ENCODE measurements at places on chromosomes 2 and 18. TPM values are rescaled to one million over a fixed set of nuclear protein-coding genes. Genes with fewer than 3 reads are reported as not detected.

PLEKHB2 gene
- 204 TPM for total RNA-seq

GRCh38 chr2:173048897-173049661 is 26.6 kb upstream of the MAP3K20 start:
- peak; percentile 99 for DNase-seq

ALKAL2 gene
- total RNA-seq = not detected

GREB1L gene
- total RNA-seq = 0.90 TPM

SCN9A gene
- 14.0 TPM for total RNA-seq

- DNase-seq = no peak
Measured at GRCh38 chr2:140023291-140023690, 1243.1 kb upstream of the NXPH2 start.

DNA sequence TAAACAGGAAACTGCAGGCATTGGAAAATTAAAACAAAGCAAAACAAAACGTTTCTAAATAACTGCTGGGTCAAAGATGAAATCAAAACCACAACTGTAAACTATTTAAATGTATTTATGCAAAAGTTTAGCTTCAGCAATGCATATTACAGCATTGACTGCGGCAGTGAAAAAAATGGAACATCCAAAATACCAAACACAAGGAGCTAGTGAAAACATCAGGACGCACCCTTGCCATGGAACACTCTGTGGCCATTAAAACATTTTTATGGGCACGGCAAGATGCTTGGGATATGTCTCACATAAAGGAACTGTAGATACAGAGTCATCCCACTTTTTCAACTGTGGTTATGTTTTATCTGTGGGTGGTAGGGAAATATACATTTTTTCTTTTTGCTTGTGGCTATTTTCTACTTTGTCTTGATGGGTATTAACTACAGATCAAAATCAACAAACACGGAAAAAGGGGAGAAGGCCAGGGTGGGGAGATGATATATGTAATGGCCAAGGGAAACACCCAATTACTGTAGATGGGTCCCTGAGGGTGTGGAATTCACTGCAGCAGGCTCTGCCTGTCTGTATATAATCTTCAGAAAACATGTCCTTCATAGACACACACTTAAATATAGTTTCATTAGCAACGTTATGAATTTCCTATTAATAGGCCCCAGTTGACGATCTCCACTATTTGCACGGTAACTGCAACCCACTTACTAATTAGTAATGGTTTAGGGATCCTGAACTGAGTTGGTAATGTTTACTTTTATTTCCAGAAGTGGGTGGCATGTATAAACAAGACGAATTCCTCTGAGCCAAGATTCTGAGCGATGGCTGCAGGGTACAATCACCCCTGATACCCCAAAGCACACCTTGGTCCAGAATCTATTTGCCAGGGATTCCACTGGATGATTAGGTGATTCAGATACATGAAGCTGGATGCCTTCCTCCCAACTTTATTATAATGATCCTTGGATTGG is 110.5 kb downstream of the ACKR3 start:
- DNase-seq = peak; percentile 78

GRCh38 chr18:49335677-49336076 is 124.8 kb downstream of the DYM start:
- no peak for DNase-seq

GRCh38 chr2:175282300-175282699 is 100.8 kb upstream of the ATP5MC3 start:
- DNase-seq = peak; percentile 32

NDC80 gene
- total RNA-seq = 0.26 TPM

DNA sequence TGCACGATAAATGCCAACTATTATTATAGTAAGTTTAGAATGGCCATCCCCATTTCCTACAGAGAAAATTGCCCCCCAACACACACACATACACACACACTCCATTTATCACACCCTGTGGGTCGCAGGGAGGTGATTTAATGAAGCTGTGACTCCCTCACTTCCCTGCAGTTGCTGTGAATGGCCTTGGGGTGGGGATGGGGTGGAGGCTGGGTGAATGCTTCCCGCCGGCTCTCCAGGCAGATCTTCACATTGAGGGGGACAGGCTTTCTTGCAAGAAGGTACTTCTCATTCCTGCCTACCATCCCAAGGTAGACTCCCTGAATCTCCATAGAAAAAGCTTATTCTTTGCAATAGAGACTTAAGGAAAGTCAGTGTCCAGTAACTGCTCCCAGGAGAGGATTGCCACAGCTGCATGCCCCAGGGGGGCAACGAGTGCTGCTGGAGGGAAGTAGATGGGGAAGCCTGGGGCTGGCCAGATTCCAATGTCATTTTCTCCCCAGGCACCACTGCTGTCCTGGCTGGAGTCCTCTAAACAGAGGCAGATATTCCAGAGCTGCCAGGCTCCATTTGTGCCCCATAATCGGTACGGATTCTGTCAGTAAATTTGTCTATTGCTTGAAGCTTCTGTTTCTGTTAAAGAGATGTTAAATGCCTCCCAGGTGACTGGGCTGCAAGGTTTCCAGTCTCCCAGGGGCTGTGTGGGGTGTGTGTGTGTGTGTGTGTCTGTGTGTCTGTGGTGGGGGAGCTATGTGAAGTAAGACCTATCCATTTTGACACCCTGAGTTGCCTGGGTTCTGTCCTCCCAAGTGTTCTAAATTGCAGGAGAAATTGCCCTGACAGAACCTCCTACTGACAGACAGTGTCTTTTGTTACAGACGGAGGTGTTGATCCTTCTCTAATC is 265.5 kb downstream of the SRBD1 start:
- DNase-seq = no peak

ALLC gene
- not detected for total RNA-seq

- peak; percentile 96 for DNase-seq
Measured at GRCh38 chr2:174263997-174264396, 15.7 kb upstream of the OLA1 start.

- DNase-seq = no peak
Measured at GRCh38 chr2:201464547-201464946, 13.0 kb downstream of the STRADB start.

- DNase-seq = peak; percentile 99
Measured at GRCh38 chr2:85288244-85288725, 39.5 kb downstream of the TGOLN2 start.

DNA sequence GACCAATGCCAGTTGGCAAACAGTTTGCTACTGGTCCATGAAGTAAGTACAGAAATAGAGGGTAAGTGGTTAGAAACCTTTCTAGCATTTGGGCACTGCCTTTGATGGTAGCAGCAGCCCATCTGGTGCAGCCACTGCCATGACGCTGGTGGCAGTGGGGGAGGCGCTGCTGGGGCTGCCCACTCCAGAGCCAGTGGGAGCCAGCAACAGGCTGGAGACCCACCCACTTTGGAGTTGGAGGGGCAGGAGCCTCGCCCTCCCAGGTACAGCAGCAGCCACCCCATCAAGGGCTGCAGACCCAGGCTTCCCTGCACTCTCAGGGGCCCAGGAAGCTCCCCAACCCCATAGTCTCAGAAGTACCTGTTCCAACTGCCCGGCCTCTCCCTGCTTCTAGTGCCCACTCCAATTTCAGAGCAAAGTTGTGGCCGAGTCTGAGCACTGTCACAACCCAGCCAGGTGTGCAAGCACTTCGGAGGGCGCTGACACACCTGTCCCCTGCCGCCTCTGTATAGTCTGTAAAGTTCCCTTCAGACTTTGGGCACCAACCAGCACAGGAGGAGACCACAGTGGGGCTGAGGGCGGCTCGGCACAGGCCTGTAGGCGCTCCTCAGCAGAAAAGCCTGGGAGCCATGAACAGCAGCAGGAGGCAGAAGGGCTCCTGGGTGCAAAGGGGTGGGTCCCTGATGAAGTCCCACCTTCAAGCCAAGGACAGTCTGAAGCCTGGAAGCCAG is 125.6 kb upstream of the CCDC150 start:
- no peak for DNase-seq

DNA sequence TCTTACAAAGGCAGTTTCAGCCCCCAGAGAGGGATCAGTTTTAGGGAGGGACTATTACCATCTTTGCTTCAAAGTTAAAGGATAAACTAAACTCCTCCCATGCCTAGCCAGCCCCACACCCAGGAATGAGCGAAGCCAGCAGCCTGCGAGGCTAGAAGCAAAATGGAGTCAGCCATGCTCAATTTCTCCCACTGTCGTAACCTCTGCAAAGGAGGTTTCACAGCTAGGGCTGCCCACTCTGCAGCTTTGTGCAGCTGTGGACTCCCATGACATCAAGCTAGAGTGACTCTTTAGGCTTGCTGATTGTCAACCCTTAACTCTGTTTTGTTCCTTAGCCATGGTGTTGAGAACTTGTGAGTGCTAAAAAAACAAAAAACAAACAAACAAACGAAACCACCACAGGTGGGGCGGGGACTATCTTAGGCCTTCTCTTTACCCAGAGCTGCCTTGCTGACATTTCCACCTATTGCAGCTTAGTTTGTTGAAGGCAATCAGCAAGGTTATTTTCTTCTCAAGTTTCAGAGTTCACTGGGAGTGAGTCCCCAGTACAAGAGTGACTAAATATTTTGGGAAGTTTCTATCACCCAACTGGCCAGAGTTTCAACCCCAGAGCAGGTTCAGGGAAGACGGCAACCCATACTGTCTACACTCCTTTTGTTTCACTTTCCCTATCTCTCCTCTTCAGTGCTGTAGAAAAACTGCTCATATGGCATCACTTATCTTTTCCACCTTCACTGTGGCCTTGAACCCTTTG is 592.1 kb downstream of the XIRP2 start:
- no peak for DNase-seq

MC4R gene
- total RNA-seq = under 0.01 TPM
